ENCODE measurements at places on chromosomes 13 and 19.

DNA sequence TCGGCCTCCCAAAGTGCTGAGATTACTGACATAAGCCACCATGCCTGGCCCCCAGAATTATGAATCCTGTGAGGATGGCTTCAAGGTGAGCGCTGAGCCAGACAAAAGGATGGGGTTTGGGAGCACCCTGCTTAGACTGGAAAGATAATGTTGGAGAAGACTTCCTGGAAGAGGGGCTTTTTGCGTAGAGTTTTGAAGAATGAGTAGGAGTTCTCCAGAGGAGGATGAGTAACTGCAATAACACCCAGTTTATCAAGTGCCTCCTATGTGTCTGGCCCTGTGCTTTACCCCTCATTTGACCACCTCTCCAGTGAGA lies 641 bp upstream of the GDF15 start:
- no peak for DNase-seq

DNA sequence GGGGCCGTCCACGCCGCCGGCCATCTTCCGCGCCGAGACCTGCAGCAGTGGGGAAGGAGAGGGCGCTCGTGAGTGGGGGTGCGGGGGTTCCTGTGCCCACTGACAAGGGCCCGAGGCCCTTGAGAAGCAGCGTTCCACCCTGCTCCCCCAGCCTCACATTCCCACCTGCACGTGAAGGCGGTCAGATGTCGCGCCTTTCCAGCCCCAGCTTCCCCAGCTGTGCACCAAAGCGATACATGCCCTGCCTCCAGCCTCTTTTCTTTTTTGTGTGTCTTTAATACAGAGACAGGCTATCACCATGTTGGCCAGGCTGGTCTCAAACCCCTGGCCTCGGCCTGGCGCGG lies 11.5 kb downstream of the ZBTB7A start:
- no peak for DNase-seq

DNA sequence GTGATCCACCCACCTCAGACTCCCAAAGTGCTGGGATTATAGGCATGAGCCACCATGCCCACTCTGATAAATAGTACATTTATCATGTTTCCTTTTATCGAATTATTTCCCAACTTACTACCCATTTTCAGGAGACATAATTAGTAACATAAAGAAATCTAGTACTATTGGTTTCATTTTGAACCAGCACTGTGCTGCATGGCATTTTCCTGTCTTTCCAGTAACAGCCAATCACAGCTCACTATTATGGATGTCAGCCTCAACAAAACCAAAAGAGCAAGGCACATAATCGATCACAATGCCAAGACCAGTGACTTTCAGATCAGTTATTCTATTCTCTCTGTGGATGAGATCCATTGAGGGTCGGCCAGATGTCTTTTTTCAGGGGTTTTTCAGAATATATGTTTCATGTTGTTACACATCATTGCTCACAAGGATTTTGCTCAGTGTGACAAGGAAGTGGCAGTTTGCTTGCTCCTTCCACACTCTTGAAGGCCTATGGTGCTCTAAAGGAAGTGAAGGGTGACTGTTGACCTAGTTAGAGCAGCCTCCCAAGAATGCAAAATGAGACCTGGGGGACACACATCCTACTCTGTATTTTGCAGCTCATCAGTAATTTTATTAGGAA lies 233.4 kb downstream of the KCNRG start:
- no peak for DNase-seq

DNA sequence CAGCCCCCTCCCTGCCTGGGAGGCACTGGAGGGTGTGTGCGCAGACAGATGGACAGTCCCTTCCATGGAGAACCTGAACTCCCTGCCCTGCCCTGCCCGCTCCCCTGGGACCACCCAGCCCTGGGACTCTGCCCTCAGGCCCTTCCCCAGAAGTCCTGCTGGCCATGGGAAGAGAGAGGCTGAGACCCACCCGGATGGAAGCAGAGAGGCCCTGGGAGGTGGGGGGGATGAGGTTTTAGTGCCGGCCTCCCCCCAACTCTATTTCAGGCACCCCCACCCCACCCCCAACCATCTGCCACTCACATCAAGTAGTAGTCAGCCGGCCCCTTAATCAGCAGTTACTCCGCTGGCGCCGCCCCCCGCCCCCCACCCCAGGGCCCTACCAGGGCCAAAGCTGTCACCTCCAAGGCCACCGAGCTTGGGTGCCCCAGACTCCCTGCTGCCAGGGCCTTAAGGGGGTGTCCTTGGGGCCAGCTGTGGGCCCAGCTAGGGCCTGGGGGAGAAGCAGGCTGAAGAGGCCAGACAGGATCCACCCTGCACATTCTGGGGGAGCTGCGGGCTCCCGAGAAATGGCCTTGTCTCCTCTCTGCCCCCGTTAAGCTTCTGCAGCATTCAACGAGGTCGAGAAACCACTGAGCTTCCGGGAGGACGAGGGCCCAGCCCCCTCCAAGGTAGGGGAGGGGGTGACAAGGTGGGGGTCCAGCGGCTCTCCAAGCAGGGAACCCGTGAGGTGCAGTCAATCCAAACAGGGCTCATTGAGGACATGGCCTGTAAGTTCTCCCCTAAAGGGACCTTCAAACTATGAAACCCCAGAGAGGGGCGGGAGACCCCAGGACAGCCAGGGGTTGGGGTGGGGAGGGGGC lies 17.4 kb downstream of the NMRK2 start:
- no peak for DNase-seq

DNA sequence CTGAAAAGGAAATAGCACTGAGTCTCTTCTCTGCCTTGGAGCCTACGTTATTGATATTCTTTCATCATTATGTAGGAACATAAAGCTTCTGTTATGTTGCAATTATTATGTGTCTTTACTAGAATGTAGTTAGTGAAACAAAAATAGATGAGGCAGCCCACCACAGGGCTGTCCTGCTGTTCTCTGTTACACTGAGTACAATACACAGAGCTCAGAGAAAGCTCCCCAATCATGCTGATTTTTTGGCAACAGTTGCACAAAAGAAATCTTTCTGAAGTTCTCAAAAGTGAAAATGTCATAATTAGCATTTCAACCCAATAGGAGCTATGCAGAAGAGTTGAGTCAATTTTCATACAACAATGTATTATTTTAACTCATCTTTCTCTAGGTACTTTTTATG lies 119.5 kb downstream of the EFNB2 start:
- no peak for DNase-seq

GRCh38 chr19:46367426-46367825 lies 20.5 kb downstream of the PPP5C start:
- DNase-seq, result no peak

GRCh38 chr19:17289489-17289888 lies 7.8 kb downstream of the ANKLE1 start:
- no peak for DNase-seq

GRCh38 chr13:40798380-40798779 lies 9.0 kb downstream of the SLC25A15 start:
- DNase-seq, result no peak
